ENCODE measurements at places on chromosomes 1 and 21.

DNA sequence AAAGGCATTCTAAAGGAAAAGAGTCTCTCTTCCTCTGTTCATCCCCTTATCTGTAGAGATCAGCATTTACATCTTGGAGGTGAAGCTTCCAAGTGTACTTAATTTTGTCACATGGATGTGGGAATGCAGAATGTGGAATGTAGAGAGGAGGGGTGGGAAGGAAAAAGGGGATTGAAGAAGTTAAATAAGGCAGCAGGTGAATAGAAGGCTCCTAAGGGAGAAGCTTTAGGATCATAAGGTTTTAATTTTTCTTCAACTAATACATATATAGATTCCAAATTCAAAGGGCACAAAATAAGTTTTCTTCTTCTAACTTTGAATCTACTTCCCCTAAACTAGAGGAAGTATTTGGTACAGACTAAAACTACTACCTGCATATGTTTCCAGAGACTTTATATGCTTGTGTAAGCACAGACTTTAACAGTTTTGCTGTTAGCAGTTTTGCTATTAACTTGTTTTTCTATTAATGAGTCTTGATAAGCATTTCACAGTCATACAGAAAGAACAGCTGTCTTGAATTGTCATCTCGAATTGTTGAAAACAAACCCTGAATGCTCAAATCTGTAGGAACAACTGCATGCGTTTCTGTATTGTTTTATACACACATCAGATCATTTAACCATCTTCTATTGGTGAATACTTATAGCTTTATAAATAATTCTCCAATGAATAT lies 12.7 kb downstream of the TENT5C start:
- DNase-seq = peak; percentile 13

- DNase-seq = peak; percentile 95
These were observed 9.8 kb upstream of the TSPAN2 start for GRCh38 chr1:115098979-115099692.

DNA sequence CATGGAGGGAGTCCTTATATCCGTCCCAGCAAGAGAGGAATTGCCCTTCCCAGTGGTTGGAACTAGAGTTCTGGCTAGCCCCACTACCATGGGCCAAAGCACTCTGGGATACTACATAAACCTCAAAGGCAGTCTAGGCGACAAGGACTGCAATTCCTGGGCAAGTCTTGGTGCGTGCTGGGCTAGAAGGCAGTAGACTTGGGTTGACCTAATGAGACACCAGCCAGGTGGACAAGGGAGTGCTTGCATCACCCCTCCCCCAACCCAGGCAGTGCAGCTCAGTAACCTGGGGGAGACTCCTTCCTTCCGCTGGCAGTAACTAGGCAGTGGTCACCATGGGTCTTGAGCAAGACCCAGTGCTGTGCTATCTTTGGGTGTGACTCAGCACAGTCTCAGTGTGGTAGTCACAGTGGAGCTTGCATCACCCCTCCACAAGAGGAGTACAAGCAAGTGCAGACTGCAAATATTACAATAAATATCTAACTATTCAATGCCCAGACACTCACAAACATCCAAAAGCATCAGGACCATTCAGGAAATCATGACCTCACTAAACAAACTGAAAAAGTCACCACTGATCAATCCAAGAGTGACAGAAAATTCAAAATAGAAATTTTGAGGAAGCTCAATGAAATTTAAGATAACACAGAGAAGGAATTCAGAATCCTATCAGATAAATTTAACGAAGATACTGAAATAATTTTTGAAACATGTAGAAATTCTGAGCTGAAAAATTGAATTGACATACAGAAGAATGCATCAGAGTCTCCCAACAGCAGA lies 84.7 kb upstream of the LYPLAL1 start:
- DNase-seq = peak; percentile 90

- no peak for DNase-seq
These were observed 2.2 kb upstream of the MAGI3 start for GRCh38 chr1:113388017-113388620.

DNA sequence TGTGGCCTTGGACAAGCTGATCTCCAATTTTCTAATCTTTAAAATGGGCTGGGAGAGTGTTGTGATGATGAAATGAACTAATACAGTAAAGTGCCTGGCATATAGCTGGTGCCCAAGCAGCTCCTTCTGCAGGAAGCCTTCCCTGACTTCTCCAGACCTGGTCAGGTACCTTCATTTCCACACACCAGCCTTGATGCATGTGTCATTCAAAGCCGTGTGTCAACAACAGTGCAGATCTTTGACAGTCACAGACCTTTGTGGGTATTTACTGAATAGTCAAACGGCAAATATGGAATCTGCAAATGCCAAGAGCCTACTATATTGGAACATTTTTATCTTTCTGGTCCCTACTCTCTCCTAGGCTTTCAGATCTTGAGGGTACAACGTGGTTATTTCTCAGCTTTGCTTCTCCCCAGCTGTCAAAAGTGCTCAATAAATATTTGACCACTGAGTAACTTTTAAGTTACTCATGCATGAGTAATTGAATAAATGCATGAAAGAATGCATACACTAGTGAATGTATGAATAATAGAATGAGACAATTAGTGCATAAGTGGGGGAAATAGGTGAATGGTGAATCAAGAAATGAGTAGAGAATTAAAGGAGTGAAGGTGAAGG lies 75.4 kb downstream of the MDM4 start:
- no peak for DNase-seq

DNA sequence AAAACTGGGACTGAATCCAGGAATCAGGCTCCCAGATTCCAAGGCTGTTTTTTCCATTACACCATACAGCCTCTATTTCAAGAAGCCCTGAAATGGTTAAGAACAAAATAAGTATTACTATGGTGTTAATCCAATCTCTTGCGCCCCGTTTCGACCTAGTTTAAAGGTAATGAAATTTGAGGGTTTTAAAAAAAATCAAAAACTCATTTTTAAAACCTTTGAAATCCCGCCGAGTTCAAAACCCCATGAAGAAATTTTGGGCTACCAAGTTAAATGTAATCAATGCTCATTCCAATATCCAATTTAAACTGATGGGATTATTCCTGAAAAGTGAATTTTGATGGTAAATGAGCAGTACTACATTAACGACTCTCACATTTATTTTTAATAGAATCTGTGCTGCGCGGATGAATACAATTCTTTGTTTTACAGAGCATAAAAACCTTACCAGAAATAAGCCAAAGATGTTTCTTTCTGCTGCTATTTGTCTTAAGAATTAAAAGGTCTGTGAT lies 767 bp upstream of the EGLN1 start:
- no peak for DNase-seq

GRCh38 chr1:35881850-35882273 lies 1.1 kb upstream of the AGO1 start:
- no peak for DNase-seq

DNA sequence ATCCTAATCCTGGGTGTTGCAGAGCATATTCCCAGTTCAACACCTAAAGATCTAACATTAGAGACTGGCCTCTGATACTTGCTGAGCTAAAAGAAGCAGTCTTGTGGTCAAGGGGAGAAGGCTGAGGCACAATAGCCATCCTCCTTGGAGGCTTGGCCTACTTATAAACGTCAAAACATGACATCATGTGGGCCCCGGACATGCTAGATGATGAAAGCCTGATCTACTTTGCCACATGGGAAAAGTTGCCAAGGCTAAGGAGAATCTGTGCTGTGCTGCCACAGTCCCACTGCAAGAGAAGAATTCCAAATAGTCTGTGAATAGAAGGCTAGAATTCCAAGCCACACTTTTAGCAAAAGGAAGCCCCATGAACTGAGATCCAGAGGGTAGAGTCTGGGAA lies 43.9 kb upstream of the SAMD13 start:
- DNase-seq = no peak

DNA sequence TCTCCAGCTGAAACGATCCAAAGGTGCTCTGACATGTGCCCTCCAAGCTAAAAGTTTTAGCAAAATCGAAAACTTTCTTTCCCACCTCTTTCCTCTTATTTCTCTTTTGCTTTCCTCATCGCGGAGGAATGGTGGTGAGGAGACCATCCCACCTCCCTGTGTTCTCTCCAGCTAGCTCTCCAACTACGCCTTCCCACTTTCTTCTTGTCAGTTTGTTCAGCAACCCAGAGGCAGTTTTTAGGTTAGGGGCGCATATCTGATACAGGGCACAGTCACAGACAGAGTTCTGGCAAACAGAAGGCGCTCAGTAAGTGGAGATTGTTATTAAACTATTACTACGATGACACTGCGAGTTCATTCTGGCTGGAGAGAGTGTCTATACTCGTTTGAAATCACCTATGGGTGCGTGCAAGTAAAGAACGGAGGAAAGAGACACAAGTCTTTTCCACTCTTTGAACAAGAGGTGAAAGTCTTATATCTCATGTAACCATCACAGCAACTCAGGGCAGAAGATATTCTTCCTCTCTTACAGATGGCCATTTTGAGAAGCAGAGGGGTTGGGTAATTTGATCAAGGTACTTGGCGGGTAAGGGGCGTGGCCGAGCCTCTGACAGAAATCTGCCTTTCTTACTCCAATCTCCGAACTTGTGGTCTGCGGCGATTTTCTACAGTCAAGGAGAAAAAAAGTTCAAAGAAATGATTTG lies 13.9 kb downstream of the HLX start:
- DNase-seq = no peak
